ENCODE measurements at places on chromosomes 7 and 10.
A peak's percentile ranks its signal among the peaks of the same experiment; 100 is the strongest.

DNA sequence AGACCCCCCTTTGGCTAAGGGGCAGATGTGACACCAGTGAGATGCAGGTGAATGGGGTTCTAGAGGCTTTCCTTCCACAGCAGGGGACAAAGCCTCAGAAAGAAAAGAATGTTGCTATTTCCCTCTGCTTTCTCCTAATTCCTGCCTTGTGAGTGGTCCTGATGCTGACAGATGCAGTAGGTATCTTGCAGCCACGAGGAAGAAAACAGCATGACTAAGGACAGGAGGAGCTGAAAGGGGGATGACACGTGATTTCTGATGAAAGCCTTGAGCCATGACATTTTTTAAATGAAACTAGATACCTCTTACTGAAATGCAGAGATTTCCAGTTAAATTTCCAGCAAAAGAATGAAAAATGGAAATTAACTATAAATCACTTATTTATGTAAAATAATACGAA is 92.4 kb downstream of the C1GALT1 start:
- DNase-seq, result no peak

- DNase-seq, result no peak
Measured at GRCh38 chr7:26553128-26553527, 261.5 kb downstream of the SNX10 start.

DNA sequence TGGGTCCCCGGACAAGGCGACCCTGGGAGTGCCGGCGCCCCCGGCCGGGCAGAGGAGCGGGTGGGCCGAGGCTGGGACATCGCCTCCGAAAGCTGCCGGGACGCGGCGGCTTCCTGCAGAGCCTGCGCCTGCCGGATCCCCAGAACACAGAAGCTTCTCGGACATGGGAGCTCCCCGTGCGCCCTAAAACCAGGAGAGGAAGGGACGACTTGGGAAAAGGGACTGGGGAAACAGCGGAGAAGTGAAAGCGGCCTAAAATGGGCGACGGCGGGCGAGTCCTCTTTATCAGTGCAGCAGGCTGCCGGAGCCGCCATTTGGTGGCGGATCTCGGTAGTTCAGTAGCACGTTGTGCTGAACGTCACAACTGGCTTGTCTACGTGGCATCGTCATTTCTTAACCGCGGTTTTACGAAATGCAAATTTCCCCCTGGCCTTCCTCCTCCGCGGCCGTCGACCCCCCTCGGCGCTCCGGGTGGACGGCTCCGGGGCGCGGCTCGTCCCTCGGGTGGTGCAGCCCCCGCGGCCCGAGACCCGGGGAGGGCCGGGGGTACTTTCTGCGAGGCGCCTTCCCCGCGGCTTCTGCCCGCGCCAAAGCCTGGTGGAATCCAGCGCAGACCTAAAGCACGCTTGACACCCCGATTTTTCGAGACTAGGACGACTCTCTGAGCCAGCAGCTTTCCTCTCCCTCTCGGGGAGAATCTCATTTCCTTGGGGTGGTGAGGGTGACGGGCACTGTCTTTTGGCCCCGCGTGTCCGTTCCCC is 9.9 kb upstream of the SPAG6 start:
- DNase-seq, result peak; percentile 77

DNA sequence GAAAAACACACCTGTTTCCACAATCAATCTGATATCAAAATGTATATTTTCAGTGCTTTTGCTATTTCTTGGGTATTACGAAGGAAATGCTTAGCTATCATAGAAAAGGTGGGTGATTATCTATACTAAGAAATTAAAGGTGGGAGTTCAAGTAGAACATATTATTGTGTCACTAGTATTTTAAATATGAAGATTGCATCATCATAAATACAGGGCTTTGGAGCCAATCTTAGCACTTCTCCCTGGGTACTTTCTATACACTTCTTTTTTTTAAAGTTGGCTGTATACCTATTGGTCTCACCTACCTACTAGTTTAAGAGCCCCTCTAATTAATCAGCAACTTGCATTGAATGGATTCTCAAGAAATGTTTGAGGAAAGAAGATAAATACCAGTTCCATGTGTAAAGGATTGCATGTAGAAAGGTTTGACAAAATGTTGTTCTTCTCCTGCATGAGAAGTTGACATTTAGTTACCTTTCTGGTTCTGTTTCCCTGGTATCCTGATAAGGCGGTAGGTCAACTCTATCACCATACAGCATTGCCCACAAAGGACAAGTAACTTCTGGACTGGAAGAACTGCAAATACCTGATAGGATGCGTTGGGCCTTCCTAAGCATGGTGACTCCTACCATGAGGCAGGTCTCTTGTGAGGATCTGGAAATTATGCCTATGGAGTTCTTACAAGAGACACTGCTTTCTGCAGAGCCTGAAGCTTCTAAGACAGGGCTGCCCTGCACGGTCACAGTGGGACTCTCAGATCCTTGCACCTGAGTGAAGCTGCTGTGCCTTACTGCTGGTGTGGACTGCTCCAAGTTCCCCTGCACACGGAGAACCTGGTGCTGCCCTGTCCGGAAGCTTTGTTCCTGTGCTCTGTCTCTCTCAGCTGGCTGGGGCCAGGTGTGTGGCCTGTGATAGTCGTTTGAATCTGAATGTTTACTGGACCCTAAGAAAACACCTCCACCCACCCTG is 32.1 kb upstream of the PDSS1 start:
- no peak for DNase-seq

- no peak for DNase-seq
Measured at GRCh38 chr7:103702454-103702853, 256.4 kb upstream of the SLC26A5 start.

- DNase-seq, result no peak
Measured at GRCh38 chr10:103394180-103394579, 2.1 kb downstream of the ATP5MK start.

DNA sequence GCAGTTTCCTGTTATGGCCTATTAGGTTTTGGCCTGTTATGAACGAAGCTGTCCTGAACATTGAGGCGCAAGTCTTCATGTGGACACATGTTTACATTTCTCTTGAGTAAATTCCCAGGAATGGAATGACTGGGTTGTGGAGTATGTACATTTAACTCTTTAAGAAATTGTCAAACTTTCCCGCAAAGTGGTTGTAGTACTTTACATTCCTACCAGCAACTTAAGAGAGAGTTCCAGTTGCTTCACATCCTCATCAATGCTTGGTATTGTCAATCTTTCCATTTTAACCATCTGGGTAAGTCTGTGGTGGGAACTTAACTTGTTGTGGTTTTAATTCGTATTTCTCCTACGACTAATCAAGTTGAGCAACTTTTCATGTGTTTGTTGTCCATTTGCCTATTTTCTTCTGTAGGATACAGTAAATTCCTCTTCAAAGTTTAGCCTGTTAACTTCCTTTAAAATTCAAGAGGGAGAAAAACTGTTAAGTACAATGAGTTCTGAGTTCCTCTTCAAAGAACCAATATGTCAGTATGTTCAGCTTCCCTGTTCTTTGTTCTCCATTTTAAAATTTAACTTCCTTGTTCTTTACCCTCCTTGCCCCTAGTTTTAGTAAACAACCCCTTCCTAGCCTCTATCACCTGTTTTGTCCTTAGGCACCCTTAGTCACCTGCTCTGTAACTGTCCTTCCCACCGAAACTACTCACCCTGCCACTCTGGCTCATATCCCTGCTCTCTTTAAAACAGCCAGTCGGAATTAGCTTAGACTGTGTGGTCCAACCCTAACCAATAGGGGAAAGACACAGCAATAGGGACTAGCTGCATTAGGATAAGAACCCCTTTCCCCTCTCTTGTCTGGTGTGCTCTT is 74.0 kb downstream of the FAM241B start:
- no peak for DNase-seq

DNA sequence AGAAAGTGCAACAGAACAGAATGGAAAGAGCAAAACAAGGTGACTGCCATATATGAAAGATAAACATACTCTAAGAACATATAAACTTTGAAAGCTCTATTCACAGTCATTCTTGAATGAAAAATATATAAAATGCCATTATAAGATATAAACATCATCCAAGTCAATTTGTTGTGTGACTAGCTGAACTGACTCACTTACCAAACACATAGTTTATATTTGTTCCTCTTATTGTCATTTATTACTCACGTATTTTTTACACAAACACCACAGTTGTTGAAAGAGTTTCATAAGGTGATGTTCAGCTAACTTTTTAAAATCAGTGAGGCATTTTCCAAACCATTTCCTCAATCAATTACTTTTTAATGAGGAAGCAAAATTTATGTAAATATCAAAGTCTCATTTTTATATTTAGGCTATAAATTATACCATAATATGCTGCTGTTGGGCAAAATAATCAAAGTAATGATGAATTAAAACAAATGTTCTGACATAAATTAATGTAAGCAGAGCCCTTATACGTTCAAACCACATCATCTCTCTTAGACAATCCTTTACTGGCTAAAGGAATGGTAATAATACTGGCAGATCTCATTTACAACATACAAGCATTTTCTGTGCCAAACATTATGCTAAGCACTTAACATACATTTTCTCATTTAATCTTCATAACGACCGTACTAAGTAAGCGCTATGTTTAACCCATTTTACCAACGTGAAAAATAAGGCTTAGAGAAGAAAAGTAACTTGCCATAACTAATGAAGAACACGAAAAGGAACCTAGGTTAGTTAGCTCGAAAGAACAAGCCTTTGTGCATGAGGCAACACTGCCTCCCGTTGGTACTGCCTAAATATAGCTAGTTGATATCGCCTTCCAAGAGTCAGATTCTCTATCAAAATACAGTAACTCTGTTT is 7.3 kb downstream of the LRRN3 start:
- peak; percentile 11 for DNase-seq

DNA sequence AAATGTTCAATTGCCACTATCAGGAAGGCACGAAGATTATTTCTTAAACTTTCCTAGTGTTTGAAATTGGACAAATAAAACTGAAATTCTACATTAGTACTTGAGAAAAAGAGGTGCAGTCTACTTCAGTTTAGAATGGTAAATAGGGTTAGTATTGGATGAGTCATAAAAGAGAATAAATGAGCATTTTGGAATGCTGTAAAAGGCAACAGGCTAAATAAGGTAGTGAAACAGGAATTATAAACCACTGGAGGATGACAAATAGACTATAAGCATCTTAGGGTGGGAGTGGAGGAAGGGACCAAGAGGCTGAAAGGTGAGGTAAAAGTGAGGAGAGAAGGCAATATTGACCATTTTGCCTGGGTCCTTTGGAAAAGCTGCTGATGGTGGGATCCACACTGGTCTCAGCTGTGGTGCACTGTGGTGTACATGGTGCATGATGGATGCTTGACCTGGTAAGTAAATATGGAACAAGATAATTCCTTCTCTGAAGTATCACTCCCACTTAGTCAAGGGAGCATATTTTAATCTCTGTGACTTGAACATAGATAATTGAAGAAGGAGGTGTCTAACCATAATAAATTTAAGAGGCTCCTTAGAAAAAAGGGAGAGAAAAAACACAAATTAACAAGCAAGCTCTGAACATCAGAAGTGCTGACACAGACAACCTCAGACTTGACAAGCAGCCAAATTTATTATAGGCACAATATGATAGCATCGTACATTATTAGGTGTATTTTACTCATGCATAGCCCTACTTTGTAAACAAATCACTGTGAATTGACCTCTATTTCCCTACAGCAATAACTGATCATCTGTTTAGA is 76.4 kb upstream of the SCIN start:
- DNase-seq, result no peak

DNA sequence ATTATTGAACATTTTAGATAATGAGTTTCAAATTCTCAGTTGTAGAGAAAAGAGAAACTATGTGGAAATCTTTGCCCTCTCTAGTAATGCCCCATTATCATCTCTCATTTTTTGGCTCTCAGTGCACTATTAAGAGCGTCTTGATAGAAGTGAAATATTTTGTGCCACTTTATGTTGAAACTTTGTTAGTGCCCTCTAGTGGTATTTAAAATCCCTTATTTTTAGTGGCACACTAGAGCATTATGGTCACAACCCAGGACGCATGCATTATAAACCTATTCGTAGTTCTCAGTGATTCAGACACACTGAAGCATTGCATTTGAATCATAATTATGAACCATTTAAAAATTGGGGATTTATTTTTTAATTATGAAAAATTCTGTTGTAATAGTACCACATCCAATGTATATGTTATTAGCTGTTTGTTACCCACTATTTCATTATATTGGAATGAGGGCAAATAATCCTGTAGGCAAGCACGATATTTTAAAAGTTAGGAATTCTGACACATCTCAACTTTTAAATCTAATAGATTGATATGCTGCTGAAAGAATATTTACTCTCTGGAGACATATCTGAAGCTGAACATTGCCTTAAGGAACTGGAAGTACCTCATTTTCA is 21.9 kb downstream of the PDCD4 start:
- DNase-seq, result no peak

- DNase-seq, result no peak
Measured at GRCh38 chr7:124667312-124668153, 98.1 kb downstream of the GPR37 start.

DNA sequence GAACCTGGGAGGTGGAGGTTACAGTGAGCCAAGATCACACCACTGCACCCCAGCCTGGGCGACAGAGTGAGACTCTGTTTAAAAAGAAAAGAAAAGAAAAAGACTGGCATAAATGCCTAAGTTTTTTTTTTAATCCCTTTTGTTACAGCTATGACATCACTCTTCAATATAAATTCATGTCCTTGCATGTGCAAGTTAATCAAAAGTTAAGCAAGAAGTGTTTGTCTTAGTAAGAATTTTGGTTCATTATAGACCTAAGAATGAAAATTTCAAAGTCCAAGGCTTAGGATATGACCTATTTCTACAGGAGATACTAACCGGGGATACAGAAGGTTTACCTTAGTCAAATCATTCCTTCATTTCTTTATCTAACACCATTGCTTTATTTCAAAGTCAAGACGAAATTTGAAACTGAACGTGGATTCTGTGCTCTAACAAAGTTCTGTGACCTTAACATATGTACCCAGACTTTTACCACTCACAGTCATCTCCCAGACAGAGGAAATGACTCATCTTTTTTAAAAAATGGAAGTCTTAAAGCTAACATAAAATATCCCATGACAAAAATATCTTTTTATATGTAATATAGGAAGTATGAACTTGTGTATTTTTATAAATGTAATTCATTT is 29.3 kb upstream of the ITGB8 start:
- no peak for DNase-seq

- no peak for DNase-seq
Measured at GRCh38 chr7:27064661-27065060, 31.1 kb downstream of the HOXA1 start.

GRCh38 chr7:78675511-78675910 is 778.0 kb downstream of the MAGI2 start:
- no peak for DNase-seq

DNA sequence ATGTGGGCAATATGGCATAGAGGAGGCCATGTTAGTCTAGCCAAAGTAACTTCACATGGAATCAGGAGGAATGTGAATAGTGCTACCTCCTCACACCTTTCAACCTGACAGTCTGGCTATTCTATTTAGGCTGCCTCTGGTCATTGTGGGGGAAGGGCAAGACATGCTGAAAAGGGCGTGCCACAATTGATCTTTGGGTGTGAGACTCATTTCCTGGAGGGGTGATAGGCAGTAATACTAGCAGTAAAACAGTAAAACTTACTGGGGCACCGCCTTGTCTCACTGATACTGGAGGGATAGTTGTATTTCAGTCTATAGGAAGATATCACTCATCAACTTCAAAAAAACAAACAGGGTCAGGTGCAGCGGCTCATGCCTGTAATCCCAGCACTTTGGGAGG is 88.7 kb downstream of the TMEM168 start:
- no peak for DNase-seq

- no peak for DNase-seq
Measured at GRCh38 chr10:62430881-62431280, 56.7 kb downstream of the ZNF365 start.

GRCh38 chr7:52017802-52018679 is 701.4 kb upstream of the COBL start:
- DNase-seq, result no peak

Measured in CD8-positive, alpha-beta memory T cell (primary cell).